ENCODE measurements at places on chromosomes 11 and 22.

GRCh38 chr22:36865346-36865745, 4.5 kb downstream of the NCF4 start:
- no peak for DNase-seq

GRCh38 chr11:103910721-103911120, 125.7 kb upstream of the DDI1 start:
- no peak for DNase-seq

GRCh38 chr11:67054836-67055523, 1.7 kb upstream of the RHOD start:
- DNase-seq = peak; percentile 48

DNA sequence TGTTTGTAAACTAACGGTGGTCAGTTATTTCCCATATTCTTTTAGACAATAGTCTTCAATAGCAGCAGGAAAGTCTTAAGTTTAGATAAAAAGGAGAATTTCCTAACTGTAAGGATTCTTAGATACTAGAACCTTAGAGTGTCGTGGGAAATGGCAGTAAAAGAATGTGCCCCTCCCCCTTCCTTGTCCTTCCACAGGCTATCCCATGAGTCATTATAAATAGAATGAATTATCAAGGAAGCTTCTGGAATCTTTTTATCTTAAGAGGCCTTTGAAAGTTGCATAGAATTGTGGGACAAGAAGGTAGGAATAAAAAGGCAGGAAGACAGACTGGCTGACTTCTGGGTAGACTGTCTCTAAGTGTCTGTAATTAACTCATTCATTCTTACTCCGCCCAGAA, 165.2 kb upstream of the TBCEL start:
- no peak for DNase-seq

DNA sequence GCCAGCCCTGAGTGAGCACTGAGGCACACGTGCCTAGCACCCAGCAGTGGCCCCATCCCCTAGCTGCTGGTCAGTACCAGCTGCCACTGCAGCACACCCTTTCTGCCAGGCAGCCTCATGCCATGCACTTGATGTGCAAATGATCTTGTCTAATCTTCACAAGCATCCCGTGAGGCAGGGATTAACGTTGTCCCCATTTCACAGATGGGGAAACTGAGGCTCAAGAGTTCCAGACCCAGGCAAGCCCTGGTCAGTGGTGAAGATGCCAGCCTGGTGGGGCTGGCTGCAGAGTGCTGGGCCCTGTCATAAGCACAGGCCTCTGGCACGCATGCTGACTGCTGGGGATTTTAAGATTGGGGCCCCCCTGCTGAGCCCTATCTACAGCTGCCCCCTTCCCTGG, 8.4 kb upstream of the CDKN1C start:
- no peak for DNase-seq

DNA sequence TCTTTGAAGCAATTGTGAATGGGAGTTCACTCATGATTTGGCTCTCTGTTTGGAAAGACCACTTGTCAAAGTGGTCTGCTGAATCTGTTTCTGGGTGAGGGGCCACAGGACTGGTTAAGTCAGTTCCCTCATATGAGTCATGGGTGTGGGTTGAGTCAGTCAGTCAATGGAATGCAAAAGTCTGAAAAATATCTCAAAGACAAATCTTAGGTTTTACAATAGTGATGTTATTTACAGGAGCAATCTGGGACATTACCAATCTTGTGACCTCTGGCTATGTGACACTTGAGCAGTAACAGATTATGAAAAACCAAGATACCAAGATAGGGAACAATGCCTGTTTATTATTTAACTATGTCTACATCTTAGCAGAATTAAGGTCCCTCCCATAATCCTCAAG, 311.6 kb downstream of the AASDHPPT start:
- no peak for DNase-seq

- no peak for DNase-seq
Measured at GRCh38 chr11:2898366-2899079, 12.9 kb upstream of the CDKN1C start.

DNA sequence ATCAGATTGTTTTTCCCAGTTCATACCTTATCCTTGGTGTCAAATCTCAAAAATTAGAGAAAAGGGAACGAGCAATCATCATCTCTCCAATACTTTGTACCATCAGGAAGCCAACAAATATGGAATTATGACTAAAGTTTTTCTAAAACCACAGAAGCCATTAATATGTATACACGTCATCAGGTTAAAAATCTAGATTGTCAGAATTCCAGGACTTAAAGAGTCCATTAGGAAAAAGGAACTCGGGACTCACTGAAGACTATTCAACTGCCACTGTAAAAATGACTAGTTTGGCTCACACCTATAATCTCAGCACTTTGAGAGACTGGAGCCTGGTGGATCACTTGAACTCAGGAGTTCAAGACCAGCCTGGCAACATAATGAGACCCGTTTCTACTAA, 344.4 kb upstream of the LRRC4C start:
- DNase-seq = no peak

DNA sequence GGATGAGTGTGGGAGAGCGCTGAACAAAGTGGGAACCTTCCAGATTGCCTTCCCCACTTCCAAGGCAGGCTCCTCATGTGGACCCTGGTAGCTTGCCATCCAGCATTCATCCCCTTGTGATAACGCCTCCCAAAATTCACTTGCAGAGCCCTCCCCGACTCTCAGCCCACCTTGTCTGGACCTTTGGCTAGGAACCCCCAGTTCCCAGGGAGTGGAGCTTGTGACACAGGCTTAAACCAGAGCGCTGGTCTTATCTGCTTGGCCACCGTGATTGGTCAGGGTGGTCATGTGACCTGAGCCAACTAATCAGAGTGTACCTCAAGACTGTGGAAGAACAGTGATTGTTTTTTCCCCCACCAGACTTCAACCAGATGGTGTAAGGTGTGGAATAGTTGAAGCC, 9.6 kb upstream of the SLC35C1 start:
- DNase-seq = no peak

GRCh38 chr11:35583126-35583525, 35.1 kb upstream of the FJX1 start:
- no peak for DNase-seq

- DNase-seq = no peak
Measured at GRCh38 chr22:23259916-23260644, 79.8 kb downstream of the BCR start.

DNA sequence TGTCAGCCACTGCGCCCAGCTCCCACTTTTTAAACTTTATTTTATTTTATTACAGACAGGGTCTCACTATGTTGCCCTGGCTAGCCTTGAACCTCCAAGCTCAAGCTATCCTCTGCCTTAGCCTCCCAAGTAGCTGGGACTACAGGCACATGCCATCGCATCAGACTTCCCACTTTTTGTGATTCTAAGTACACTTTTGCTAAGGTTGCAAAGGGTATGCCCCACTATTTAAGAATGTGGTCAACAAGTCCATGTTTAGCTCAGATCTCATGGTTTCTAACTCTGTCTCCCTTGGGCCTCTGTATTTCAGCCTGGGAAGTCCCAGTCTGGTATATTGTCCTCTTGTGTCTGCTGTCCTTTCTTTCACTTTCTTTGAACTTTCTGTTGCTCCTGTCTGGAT, 35.3 kb downstream of the EXPH5 start:
- DNase-seq = no peak

DNA sequence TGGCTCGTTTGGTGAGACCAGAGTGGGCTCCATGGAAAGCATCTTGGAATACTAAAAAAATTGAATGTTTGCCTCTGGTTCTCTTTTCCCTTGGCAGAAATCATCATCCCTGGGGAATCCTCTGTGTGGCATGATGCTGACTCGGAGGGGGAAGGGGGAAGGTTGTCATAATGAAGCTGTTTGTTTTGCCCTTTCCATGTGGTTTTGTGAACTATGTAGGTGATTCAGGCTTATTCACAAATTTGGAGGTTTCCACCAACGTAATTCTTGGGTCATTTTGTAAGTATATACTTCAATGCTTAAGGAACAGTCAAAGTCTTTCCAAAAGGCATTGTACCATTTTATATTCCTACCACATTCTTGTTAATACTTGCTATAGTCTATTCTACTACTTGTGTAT, 754.0 kb upstream of the FAT3 start:
- DNase-seq = no peak

- no peak for DNase-seq
Measured at GRCh38 chr11:82986446-82986845, 84.9 kb downstream of the DDIAS start.

- no peak for DNase-seq
Measured at GRCh38 chr11:45754261-45754709, 50.7 kb upstream of the SLC35C1 start.

GRCh38 chr22:39171623-39172264, 19.3 kb upstream of the CBX7 start:
- DNase-seq = no peak

GRCh38 chr11:3808861-3809623, 682 bp downstream of the PGAP2 start:
- no peak for DNase-seq

- DNase-seq = no peak
Measured at GRCh38 chr22:18064636-18065035, 13.2 kb upstream of the PEX26 start.

GRCh38 chr11:65116370-65117205, 913 bp downstream of the ZNHIT2 start:
- no peak for DNase-seq

Data from head of caudate nucleus (tissue), 42 donors.